Cortex of kidney (tissue), 1 donor: ENCODE measurements at places on chromosomes 13 and 19.

- no peak for DNase-seq
Observed at GRCh38 chr13:106500445-106500844, 35.0 kb downstream of the EFNB2 start.

- DNase-seq = no peak
Observed at GRCh38 chr13:102854675-102855074, 8.8 kb downstream of the ERCC5 start.

- DNase-seq = no peak
Observed at GRCh38 chr19:50547385-50548190, 20.6 kb downstream of the LRRC4B start.

- no peak for DNase-seq
Observed at GRCh38 chr19:17240826-17241399, 4.8 kb downstream of the NR2F6 start.

- DNase-seq = no peak
Observed at GRCh38 chr13:93270769-93271742, 44.4 kb downstream of the GPC6 start.

GRCh38 chr19:55648585-55649267, 714 bp downstream of the CCDC106 start:
- DNase-seq = no peak

- DNase-seq = no peak
Observed at GRCh38 chr13:20288561-20288960, 56.4 kb upstream of the GJB6 start.

DNA sequence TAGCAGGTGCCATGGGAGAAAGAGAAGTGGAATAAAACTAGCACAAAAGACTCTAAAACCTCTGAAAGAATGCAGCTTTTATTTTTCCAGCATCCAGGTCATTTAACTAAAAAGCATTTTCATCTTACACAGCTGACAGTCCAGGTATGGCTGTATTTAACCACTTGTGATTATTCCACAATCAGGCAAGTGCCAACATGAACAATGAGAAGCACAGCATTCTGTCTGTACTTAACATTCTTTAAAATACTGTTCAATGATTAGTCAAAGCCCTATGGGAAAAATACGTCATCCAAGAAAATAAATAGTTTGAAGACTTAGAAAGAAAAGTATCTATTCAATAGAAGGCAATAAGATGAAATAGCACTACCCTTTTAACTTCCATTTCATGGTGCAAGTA, 246.9 kb downstream of the LIG4 start:
- no peak for DNase-seq

- no peak for DNase-seq
Observed at GRCh38 chr19:35267353-35267817, 1.4 kb upstream of the USF2 start.

DNA sequence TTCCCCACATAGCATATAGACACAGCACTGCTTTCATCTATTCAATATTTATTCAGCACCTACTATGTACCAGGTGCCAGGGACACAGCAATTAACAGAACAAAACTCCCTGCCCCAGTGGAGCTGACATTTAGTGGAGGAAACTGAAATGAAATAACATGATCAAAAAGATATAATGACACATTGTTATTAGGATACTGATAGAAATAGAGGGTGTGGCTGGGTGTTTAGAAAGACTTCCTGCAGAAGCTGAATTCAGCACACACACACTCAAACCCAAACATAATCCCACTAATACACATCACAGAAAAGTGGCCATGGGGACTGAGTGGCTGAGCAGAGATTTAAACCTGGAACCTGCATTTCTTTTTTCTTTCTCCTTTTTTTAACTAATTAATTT, 3.8 kb upstream of the CDC37 start:
- no peak for DNase-seq

DNA sequence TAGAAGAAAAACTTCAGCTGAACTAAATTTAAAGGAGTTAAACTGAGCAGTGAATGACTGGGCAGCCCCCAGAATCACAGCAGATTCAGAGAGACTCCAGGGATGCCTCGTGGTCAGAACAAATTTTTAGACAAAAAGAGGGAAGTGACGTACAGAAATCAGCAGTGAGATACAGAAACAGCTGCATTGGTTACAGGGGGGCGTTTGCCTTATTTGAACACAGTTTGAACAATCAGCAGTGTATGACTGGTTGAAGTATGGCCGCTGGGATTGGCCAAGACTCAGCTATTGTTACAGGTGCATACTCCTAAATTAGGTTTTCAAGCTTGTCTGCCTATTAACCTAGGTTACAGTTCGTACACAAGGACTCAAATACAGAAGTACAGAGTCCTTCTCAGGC, 2.2 kb upstream of the SPRYD7 start:
- DNase-seq = no peak

DNA sequence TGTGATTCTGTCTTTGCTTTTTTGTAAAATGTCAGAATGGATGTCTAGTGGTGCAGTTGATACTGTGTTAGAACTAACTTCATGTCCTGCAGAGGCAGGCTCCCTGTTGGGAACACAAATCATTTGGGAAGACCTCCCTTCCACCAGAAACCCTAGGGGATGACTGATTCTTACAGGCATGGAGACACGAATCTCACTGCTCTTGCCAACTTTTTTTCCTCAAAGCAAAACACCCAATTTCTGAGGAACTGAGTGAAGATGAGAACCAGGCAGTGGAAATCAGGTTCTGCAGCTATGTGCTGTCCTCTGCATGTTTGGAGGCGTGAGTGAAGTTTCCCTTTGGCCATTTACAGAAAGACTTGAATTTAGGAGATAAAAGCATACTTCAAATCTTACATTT, 87.5 kb upstream of the CSNK1A1L start:
- no peak for DNase-seq

DNA sequence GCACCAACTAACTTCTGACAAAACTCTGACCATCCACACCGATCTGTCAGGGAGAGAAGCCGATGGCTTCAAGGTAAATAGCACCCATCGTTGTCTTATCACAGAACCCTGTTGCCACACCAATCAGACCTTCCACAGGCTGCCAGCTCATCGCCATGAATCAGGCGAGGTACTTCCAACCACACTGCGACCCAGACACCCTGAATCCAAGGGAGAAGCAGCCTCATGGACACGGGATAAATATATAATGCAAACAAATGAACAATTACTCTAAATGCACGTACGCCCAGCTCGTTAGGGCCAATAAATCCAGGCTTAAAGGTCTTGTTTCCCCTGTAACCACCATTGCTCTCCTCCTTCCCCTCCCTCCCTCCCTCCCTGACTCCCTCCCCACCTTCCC, 20.8 kb downstream of the RANBP3 start:
- DNase-seq = no peak

DNA sequence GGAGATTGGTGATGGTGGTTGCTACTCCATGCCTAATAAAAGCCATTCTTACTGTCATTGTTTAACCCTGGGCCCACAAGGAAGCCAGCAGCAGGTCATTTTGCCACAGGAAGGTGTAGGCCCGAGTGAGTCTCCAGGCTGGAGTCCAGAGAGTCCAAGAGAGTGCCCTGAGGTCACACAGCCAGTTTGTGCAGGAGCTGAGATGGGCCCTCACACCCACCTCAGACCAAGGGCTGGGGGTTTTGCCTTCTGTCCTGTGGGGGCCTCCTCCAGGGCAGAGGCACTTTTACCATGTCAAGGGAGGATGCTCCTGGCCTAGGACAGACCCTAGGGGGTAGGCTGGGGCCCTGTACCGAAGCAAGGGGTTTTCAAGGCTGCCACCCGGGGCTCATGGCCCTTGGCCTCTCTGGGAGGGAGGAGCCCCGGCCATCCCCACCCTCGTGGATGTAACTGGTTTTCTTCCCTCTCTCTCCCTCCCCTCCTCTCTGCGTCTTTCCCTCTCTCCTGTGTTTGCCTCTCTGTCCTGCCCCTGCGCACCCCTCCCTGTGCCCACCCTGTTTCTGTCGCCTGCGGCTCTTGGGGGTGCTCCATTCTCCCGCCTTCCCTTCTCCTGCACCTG, 8.0 kb downstream of the CYTH2 start:
- no peak for DNase-seq

- DNase-seq = no peak
Observed at GRCh38 chr19:33235269-33235995, 9.8 kb upstream of the SLC7A10 start.

DNA sequence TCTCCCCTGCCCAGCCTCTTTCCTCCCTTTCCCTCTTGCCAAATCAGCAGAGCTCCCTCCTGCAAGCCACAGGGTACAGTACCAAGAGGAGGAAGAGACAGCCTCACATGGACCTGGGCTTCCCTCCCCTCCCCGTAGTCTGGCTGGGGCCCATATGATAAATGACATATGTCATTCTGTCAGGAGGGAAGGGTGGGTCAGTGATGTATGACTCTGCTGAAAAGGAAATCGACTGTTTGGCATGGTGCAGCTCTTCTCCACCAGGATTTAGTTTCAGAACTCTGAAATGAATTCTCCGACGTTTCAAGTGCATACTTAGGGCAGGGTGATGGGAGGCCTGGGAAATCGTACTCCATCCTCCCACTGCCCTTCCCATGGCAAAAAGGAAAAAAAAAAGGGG, 9.8 kb downstream of the TSHZ3 start:
- no peak for DNase-seq

GRCh38 chr13:75491376-75491775, 9.4 kb upstream of the TBC1D4 start:
- no peak for DNase-seq
